ENCODE measurements at places on chromosomes 7 and 10.

GRCh38 chr7:491958-492713, 27.5 kb downstream of the PDGFA start:
- no peak for DNase-seq

DNA sequence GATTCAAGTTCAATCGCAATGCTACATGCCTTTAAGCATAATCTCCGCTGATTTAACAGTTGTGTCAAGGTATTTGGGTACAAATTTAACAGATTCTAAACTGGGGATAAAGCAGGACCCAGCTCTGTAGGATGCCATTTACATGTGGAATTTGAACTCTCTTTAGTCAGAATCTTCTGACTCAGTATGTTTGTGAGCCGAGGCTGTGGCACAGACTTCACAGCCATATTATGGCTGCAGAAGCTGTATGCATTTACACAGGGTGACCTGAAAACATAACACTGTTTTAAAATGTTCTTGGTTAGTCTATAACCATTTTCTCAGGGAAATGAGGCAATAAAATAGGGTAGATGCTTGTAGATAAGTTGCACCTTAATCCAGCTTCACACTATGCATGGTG, 8.7 kb downstream of the PDLIM1 start:
- DNase-seq = no peak

DNA sequence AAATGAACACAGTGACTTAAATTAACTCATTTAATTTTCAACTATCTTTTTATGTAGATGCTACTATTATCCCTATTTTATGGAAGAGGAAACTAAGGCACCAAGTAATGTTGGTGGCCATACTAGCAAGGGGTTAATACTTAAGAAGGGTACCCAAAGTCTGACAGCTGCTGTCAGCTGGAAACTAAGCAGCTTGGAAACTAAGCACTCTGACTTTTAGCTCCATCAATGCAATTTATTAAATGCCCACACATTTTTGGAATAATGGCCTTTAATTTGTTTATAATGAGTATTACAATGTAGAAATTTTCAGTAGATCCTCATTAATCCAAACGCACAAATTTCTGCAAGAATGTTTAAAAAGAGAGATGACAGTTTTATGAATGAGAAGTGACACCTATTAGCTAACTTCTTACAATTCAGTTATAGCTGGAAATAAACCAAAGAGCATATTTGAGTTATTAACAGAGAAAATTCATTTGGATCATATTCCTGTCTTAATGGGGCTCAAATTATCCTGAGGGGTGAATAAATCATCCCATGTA, 483.1 kb upstream of the MBL2 start:
- DNase-seq = no peak

GRCh38 chr7:152145853-152146466, 120.5 kb downstream of the GALNT11 start:
- no peak for DNase-seq

GRCh38 chr10:63266391-63267316, 133.5 kb downstream of the NRBF2 start:
- DNase-seq = no peak

DNA sequence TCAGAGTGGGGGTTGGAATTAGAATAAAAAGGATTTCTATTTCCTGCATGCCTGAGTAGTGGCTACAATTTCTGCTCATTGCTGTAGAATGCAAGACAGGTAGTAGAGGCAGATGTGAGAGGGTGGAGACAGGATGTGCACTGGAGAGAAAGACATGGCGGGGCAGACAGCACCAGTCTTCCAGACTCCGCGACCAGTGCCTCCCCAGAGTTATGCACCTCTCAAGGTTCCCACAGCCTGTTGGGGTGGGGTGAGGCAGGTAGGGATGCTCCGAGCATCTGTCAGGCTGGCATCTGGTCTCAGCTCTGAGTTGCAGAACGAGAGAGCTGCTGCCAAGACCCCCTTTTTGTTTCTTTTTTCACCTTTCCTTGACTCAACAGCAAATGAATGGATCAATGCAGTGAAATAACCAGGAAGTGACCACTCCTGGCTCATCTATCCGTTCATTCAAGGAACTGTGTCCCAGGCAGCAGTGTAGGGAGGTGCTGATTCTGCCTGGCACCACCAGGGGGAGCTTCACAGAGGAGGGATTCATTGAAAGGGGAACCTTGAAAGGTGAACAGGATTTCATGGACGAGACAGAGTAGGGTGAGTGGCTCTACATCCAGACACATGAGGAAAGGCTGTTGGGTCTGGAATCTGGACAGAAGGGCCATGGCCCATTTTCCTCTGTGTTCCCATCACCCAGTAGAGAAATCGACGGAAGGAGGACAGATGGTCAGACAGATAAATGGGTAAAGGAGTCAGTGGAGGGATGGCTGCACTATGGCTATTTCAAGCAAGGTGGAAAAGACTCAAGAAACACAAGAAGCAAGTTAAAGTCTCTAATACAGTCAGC, 17.2 kb upstream of the SLC18A3 start:
- DNase-seq = no peak

Data from hypothalamus (tissue), 51 donors.